ENCODE measurements at places on chromosomes 7 and 10.

GRCh38 chr10:96614515-96614914, 27.7 kb upstream of the TM9SF3 start:
- DNase-seq, result no peak

DNA sequence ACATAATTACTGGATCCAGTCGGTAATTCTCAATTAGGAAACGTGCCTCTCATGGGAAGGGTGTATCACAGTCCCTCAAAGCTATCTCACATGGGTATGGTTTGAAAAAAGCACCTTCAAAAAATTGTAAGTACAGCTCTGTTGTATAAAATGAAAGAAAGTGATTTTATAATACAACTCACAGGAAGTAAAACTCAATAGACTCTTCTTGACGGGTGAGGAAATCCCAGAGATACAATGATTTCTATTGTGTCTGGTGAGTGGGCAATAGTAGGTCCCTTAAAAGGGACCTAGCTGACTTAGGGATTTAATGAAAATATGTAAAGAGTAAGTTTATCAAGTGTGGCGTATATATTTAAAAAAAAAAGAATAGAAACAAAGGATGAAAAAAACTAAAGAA, 27.0 kb downstream of the TASOR2 start:
- DNase-seq, result no peak

- DNase-seq, result no peak
Measured at GRCh38 chr7:102050864-102051460, 233.5 kb downstream of the CUX1 start.

DNA sequence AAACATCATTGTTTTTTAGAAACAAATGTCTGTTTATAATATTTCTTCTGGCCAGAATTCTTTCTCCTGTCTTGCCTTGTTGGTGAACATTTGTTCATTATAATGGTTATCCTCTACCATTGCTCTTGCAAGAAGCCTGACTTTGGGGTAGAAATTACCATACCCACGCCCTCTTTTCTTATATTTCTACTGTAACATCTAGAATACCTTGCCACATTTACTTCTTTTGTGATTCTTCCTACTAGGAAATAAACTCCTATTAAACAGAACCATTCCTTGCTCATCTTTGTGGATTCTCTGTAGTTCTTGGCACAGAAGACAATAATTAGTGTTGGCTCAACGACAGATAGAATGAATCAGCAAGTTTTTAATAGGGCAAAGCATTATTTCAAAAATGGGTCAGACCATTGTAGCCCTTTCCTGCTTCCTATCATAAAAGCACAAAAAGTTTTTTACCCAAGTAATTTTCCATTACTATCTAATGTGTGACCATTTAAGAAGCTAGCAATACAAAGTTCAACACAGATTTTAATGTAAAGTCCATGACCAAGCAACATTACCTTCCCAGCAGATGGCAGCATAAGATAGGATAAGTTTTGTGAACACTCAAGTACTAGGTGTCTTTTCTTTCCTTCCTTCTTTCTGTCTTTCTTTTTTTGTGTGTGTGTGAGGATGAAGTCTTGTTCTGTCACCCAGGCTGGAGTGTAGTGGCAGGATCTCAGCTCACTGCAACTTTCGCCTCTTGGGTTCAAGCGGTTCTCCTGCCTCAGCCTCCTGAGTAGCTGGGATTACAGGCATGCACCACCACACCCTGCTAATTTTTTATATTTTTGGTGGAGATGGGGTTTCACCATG, 270.4 kb downstream of the HGF start:
- DNase-seq, result no peak

DNA sequence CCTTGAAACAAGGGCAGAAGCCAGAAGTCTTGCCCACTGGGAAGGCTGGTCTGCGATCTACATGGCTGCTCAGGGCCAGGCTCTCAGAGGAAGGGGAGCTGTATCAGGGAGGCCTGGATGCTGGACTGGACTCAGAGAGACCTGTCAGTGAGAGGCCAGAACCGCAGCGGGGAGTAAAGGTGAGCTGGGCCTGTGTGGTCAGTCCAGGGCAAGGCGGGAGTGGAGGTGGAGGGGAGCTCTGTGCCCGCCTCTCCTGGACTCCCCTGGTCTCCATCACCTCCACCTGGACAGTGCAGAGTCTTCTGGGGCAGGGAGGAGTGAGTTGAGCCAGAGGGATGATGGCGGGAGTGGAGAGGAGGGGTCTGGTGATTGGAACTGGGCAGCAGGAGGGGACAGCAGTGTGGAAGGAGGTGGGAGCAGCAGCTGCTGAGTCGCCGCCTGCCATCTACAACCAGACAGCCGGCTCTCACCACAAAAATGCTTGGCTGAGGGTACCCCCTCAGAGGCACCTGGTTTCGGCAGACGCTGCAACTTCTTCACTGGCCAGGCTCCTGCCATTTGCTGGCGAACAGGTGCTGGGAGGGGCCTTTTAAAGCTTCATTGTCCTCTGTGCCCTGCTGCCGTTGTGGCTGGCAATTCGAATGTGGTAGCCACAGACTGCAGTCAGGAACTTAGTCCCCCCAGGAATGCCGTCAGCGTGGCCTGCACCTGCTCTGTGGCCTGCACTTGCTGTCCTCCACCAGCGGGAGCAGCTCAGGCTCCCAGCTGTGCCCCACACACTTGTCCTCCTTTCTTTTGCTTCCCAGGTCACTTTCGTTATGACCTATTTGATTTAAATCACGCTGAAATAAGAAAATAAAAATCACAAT, 3.5 kb downstream of the RASSF4 start:
- DNase-seq, result no peak

GRCh38 chr7:95391761-95392160, 4.4 kb downstream of the PON3 start:
- DNase-seq, result no peak

DNA sequence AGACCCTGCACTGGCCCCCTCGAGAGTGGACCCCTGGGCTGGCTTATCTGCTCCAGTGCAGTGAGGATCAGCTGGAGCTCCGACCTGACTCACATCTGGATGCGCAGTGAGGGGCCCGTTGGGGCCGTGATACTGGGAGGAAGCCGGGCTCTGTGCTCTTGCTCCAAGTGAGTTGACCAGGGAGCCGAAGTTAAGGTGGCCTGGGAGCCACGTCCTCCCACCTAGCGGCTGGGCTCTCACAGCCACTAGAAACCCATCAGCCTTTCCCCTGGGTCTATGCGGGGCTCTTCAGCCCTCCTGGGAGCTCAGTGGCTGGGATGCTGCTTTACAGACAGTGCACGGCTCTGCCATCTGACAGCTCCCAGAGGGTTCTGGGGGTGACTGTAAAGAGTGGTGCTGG, 9.1 kb downstream of the ALKBH4 start:
- DNase-seq, result no peak

- DNase-seq, result no peak
Measured at GRCh38 chr7:141071260-141071854, 2.5 kb upstream of the TMEM178B start.

- no peak for DNase-seq
Measured at GRCh38 chr10:100730725-100731406, 14.5 kb upstream of the PAX2 start.

DNA sequence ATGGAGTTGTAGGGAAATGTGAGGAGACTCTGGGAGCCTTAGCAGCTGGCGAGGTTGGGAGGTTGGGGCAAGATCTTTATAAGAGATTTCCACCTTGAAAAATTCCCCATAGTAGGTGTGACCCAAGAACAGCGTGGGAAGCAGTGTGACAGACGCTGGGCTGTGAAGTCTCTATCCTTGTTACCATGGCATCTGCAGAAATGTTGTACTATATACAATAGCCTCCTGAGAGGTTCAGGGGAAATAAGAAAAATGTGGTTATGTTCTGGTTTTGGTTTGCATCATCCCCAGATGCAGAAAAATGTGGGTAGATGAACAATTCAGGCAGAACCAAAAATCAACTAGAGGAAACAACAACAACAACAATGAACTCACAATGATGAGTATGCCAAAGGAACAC, 498.6 kb downstream of the SH2D4B start:
- DNase-seq, result no peak

DNA sequence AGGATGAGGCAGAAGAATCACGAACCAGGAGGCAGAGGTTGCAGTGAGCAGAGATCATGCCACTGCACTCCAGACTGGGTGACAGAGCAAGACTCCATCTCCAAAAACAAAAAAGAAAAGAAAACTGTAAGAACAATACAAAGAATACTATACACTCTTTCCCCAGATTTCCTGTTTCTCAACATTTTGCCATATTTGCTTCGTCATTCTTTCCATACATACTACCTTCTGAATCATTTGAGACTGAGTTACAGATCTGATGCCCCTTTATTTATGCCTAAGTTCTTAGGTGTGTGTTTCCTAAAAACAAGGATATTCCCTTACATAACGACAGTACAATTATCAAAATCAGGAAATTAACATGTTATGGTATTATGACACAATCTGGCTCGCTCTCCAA, 168.4 kb upstream of the CELF2 start:
- no peak for DNase-seq
